HFFc6 (cell line): ENCODE measurements at places on chromosomes 3 and 15. TPM values are rescaled to one million over a fixed set of nuclear protein-coding genes. Genes with fewer than 3 reads are reported as not detected.

GRCh38 chr15:90002428-90002844 is 1.3 kb downstream of the ZNF710 start:
- no peak for DNase-seq

DNA sequence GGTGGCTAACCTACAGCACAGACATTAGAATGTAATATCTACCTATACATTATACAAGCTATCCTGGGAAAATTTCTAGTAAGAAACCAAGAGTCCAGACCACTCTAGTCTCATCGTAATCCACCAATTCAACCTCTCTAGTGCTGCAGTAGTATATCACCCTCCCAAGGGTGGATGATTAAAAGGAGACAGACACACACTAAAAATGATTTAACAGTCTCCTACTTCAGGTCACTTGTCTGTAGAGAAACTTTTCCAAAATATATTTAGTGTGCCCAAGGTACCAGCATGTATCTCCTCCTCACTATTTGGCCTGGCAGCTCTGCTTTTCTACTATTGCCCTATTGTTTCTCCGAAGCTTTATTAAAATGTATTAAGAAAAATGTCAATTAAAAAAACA is 45.0 kb downstream of the ZBTB20 start:
- DNase-seq = no peak

DNA sequence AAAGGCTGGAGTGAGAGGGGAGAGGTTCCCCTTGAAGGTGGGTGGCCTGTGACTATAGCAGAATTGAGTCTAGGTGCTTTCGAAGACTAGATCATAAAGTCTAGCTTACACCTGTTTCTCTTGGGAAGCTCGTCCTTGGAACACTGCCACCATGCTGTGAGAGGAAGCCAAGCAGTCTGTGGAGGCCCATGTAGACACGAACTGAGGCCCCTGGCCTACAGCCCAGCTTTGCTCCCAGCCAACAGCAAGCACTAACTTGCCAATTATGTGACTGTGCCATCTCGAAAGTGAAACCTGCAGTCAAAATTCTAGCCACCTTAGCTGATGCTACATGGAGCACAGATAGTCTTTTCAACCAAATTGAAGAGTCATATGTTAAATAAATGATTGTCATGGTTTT is 190.5 kb upstream of the NECTIN3 start:
- DNase-seq = no peak

GRCh38 chr15:98292442-98293240 is 332.1 kb downstream of the ARRDC4 start:
- DNase-seq = peak; percentile 10

GRCh38 chr3:189169728-189170127 is 2.0 kb upstream of the TPRG1 start:
- no peak for DNase-seq

GRCh38 chr3:30343861-30344260 is 262.5 kb upstream of the TGFBR2 start:
- no peak for DNase-seq

DNA sequence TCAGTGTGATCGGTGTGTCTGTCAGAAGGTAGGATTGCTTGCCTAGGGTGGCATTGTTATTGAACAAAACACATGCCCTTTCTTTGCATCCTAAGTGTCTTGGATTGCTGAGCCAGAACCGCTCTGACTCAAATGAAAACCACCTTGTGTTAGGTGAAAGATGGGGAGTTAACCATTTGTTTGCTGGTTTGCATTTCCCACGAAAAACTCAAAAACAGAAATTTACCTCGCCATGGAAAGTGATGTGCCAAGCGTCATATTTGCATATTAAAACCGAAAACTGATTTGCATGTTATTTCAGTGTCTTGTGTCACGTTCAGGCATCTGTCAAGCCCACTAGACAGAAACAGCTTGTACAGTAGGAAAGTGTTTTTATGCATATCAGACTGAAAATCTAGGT is 474.6 kb upstream of the TPRG1 start:
- no peak for DNase-seq

DNA sequence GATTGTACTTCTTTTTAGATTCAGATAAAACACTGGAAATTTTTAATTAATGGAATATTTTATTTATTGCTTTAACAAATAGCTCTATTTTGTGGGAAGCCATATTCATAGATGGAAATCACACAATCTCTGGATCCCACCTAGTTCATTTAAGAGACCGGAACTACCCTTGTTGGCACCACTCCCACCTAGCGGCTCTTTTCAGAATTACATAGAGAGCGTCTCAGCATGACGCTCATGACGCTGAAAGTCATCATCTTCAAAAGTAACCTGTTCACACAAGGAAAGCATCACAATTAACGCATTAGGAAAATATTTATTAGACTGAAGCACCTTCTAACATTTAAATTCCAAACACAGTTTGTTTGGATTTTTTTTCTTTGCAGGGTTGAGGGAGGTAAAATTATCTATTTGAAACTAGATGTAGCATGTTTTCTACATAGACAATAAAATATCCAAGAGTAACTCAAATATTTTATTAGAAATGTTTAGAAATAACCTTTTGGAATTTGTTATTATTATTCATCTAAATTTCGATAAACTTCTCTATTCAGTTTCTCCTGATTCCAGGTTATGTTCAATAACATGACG is 214.9 kb upstream of the ARRDC4 start:
- DNase-seq = no peak

DNA sequence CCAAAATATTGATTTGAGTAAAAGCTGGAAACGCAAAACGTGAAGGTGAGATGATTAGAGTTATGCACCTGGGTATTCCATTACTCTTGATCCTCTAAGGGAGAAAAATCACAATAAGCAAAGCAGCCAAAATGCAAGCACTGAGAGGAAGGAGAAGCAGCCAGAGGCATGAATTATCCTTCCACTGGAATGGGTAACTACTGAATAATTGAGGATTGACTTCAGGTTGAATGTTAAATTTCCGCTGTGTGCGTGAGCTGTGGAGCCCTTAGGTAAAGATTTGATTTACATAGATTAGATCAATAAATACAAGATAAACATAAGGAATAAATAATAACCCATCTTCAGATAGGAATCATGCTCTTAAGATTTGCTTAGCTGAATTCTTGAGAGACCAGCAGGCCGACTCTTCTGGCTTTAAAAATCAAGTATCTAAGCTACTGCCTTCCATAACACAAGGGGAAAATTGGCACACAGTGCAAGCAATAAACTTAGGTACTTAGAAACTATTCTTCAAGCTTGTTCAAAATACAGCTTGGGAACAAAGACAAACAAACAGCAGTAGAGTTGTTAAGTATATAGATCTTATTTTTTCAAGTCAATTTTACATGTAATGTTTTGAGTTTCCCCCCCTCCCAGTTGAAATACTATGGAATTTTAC is 1459.5 kb downstream of the ZPLD1 start:
- DNase-seq = no peak

DNA sequence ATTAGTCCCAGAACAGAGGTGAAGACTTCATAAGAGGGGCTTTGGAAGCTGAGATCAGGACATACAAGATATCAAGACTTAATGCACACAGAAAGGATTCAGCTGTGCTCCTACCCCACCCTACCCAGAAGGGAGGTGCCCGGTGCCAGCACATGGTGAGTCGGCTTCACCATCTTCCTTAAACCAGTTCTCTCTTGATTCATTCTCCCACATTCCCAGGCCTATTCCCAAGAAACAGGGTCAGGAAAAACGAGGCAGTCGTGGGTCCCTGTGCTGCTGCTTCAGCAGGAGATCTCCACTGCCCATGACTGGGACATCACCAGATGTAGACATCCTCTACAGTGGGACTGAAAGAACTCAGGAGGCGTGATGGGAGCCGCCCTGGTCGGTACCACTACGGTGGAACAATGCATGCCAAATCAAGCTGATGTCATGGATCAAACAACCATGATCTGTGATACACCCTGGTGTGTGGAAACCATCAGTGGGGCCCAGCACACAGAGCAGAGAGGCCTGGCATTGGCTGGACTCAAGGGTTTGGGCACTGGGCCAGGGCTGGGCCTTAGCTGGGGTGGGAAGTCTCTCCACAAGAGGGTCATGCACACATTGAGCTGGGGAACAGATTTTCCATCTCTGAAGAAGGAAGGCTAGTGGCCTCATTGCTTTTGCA is 41.9 kb downstream of the CCDC12 start:
- no peak for DNase-seq

- peak; percentile 76 for DNase-seq
Measured at GRCh38 chr3:136075218-136075808, 109.8 kb downstream of the PPP2R3A start.

GRCh38 chr3:189824629-189825312 is 193.6 kb downstream of the TP63 start:
- DNase-seq = peak; percentile 39

- no peak for DNase-seq
Measured at GRCh38 chr15:52193321-52193720, 2.1 kb upstream of the GNB5 start.

- no peak for DNase-seq
Measured at GRCh38 chr15:65926459-65926858, 57.2 kb downstream of the RAB11A start.

DNA sequence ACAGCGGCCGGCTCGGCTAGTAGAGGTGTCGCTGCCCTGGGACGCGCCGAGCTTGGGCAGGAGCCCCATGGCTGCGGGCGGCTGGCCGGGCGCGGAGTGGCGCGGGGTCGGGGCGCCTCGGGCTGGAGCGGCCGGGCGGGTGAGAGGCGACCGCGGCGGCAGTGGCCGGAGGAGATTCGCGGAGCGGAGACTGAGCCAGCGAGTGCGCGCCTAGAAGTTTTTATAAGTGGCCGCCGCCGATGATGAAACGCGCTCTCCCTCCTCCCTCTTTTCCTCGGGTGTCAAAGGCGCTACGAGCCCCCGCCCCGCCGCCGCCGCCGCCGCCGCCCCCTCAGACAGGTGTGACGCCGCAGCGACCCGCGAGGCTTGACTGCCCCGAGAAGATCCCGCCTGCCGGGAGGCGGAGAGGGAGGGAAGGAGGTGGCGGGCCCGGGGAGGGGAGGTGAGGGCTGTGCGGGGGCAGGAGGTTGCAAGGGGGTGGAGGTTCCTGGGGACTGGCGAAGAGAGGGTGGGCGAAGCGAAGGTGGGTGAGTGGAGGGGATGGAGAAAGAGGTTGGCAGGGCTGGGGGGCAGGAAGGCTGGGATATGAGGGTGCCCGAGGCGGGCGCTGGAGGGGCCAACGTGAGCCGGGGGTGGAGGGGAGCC is at the start of gene SLCO2A1:
TSS of gene SLCO2A1 (minus strand) at position 192 of the 645 bp plus-strand sequence. CDS start at position 69, 123 bp downstream.
- no peak for DNase-seq

The SH3BP5 gene
- 12.4 and 15.2 TPM in 2 replicates for total RNA-seq

The LIPH gene
- total RNA-seq = 0.25 to 1.9 TPM (median 0.31 TPM) in 3 replicates

GRCh38 chr3:170835336-170835735 is 34.7 kb downstream of the RPL22L1 start:
- no peak for DNase-seq

The CCR3 gene
- total RNA-seq = not detected in 3 replicates

The CHP1 gene
- total RNA-seq = 104 to 124 TPM (median 115 TPM) in 3 replicates

The SQOR gene
- 25.7 and 37.2 TPM in 2 replicates for total RNA-seq

The USP50 gene
- total RNA-seq = not detected in 3 replicates

The PDZRN3 gene
- 18.0 to 19.3 TPM (median 18.8 TPM) in 3 replicates for total RNA-seq

- DNase-seq = no peak
Measured at GRCh38 chr3:25071846-25072245, 356.2 kb upstream of the RARB start.

GRCh38 chr3:12751571-12751970 is 7.5 kb downstream of the TMEM40 start:
- peak; percentile 72 for DNase-seq

- no peak for DNase-seq
Measured at GRCh38 chr15:25238126-25238525, 200.7 kb downstream of the UBE3A start.

GRCh38 chr3:12898290-12898964 is 57.1 kb upstream of the RPL32 start:
- DNase-seq = no peak

DNA sequence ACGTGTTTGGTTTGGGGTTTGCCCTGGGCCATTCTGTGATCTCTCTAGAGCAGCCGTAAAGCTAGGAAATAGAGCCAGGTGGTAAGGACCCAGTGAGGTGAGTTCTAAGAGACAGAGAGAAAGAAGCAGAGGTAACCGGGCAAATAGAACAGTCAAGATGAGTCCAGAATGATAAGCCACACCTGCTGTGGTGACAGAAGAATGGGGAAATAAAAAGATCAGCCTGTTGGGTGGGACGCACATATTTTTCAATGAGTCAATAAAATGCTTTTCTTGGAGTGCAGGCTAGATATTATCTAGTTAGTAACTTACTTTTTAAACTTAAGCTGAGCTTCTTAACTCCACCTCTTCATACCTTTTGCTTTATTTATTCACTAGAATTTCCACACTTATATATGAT is 135.0 kb downstream of the NFKBIZ start:
- no peak for DNase-seq

DNA sequence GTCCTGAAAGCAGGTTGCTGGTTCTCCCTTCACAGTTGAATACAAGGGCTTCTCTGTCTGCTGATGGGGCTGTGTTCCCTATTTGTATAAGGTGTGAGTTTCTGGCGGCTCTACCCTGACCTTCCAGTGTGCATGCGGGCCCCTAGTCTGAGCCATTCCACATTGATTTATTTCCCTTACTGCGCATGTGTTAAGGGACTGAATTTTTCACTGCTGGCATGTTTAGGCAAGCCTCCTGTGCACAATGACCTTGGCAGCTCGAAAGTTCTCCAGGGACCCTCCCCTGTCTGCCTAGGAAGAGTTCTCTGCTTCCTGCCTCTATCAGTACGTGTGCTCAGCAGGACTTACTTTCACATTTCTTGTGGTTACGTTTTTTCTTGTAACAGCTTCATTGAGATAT is 11.4 kb downstream of the TRAK1 start:
- no peak for DNase-seq

- peak; percentile 41 for DNase-seq
Measured at GRCh38 chr15:90266061-90266431, 574 bp downstream of the NGRN start.

The EPHB3 gene
- total RNA-seq = 4.5 to 5.6 TPM (median 4.9 TPM) in 3 replicates

DNA sequence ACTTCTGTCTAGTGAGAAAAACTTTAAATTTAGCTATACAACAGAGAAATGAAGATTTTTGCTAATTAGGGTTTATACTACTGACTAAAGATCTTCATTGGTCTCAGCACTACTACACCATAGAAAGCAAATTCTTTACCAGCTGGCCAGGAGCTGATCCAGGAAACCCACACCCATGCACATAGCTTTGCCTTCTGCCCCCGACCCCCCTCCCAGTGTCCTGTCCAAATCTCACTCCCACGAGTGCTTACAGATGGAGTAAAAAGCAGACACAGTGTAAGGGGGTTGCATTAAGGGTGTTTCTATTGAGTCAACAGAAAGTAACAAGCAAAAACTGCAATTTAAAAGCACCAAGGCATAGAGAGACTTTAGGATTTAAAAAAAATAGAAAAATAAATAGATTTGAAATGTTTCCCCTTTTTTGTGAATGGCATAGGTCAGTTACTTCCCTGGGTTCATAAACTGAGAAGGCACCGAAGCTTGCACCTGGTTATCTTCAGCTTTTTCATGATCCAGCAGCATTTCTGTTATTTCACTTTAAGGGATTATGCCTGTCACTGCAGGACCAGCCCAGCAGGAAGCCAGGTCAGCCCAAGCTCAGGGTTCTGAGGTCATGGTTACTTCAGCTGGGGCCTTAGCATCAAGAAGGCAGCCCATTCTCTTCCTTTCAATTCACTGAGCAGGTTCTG is 124.3 kb downstream of the CTNNB1 start:
- DNase-seq = no peak
